ENCODE measurements at places on chromosomes 1 and 21.
A peak's percentile ranks its signal among the peaks of the same experiment; 100 is the strongest.

- DNase-seq: peak; percentile 90
Observed at GRCh38 chr1:45769261-45769932, 18.9 kb upstream of the IPP start.

- no peak for DNase-seq
Observed at GRCh38 chr21:44932408-44933181, 7.2 kb upstream of the SLX9 start.

- peak; percentile 13 for DNase-seq
Observed at GRCh38 chr1:167455786-167456446, 62.4 kb downstream of the CD247 start.

DNA sequence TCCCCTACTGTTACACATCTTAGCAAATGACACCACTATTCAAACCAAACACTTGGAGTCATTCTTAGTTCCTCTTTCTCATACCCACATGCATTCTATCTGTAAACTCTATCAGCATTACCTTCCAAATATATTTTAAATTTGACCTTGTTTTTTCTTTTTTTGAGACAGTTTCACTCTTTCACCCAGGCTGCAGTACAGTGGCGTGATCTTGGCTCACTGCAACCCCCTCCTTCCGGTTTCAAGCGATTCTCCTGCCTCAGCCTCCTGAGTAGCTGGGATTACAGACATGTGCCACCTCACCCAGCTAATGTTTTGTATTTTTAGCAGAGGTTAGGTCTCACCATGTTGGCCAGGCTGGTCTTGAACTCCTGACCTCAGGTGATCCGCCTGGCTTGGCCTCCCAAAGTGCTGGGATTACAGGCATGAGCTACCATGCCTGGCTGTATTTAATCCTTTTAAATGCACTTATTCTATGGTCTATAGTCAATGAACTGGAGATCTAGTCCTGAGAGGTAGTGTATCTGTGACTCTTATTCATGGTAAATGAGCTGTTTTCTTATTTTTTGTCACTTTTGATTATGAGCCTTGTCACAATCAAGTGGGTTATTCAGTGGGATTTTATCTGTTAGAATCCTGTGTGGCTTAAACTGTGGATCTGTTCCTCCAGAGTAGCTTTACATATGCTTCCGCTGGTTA, 73.1 kb downstream of the GATAD2B start:
- DNase-seq: no peak

GRCh38 chr1:11178021-11179015, 10.8 kb upstream of the ANGPTL7 start:
- DNase-seq: peak; percentile 72

DNA sequence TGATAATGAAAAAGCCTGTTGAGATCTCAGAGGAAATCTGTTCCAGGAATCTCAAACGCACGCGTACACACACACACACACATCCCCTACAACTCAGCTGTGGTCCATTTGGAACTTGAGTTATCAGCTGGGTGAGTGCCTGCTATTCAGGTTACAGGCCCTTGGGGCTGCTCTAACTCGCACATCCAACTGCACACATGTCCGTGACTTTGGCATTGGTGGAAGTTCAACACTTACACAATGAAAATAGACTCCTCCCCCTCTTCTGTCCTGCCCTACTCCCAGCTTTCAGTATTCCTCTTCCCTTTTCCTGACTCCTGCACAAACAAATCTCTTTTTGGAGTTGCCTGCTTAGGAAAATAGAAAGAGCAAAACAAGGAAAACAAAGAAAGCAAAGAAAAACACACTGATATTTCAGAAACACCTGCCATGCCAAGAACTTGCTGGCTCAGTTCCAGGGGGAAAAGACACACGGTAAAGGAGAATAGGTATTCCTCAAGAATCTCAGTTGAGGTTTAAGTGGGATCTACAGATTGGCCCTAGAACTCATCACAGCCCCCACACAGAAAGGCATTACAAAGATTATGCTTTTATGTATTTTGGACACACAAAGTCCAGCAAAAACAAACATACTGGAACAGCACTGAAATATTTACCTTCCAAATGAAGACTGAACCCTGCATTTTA, 140.9 kb downstream of the TGFBR3 start:
- DNase-seq: peak; percentile 93

Measured in fibroblast of the aortic adventitia (primary cell).